ENCODE measurements at places on chromosomes 1 and 21.

- no peak for DNase-seq
Measured at GRCh38 chr1:52595061-52595460, 7.1 kb upstream of the GPX7 start.

DNA sequence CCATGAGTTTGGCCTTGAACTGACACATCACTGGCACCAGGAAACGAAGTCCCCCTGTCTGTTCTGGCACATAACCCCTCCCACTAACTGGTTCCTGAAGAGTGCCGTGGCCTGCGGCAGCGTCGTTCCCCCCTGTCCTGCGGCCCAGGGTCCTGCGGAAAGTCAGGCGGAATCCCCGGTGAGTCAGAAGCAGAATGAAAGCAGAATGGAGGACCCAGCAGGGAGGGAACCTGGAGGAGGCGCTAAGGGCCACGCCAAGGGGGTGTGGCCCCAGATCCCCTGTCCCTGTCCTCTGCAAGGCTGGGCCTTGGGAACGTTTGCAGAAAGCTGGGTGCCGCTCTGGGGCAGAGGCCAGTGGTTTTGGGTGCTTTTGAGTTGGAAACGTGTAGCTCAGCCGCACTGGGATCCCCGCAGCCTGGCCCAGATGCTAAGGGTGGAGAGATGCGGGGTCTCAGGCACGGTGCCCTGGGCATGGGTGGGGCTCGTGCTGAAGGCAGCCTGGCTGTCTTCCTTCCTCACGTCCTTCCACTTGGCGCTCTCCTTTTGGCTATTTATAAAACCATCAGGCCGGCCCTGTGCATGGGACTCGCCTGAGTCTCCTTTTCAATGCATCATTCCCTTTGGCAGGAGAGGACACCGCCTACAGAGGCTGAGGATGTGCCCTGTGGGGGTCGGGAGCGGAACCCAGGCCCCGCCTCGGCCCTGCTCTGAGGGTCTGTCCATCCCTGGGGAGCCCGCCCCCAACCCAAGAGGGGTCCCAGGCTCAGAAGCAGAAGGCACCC is 36.2 kb downstream of the TP73 start:
- no peak for DNase-seq

DNA sequence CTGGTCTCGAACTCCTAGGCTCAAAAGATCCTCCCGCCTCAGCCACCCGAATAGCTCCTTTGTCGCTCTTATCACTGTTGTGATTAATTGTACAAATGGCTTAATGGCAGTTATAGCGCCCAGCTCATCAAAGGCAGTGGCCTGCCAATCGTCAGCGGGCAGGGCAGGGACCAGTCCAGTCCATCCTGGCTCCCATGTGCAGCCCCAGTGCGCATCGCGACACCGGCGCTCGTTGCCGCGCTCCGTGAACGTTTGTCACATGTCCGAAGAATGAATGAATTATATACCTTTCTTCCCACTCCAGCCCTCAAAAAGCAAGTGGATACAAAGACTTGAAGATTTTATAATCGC is 18.4 kb downstream of the MTX1 start:
- no peak for DNase-seq

DNA sequence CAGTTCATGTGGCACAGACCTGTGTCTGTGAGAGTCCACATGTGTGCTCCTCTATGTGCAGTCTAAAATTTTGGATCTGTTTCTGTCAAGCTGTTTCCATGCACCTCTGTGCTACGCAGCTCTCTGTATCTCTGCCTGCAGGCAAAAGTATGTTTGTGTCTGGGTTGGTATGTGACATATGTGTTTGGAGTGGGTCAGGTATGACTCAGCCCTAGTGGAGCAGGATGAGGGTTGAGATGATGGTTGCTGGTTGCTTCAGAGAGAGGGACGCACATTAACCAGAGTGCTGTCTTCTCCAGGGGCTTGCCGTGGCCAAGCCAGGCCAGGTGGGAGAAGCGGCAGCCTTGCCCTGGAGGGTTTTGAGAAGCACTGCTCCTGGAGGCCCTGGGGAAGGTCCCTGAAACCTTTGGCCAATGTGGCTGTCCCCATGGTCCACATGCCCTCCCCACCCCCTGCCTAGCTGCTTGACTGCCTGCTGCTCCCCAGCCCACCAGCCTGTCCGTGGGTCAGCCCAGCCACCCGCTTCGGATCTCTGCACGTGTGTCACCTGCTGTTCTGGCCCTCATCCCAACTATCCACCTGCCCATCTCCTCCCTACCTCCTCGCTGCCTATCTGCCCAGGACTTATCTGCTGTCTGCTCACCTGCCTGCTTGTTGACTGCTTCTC is 4.1 kb upstream of the EVA1B start:
- DNase-seq, result no peak

DNA sequence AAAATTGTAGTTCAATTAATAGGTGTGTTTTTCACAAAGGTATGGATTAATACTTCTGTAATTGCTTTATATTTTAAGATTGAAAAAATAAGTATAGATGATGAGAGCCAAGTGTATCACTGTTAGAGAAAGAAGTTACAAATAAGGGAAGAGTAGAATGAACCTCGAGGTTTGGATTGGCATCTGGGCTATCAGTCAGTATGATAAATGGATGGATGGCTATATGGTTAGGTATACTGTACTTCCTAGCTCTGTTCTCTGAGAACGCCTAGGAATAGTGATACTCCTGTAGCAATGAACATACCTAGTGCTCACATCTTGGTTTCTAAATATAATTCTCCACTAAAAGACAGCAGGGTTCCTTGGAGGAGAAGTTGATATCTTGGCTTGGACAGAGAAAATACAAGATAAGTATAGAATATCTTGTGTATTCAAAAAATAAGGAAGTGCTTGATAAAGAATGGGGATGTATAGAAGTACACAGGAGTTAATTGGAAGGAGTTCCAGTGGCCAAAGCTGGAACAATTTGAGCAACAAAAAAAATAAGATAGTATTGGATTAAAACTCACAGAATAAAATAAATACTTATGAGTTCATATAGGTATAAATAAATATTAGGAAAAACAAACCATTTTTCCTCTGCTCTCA is 12.4 kb downstream of the IPO9 start:
- no peak for DNase-seq

DNA sequence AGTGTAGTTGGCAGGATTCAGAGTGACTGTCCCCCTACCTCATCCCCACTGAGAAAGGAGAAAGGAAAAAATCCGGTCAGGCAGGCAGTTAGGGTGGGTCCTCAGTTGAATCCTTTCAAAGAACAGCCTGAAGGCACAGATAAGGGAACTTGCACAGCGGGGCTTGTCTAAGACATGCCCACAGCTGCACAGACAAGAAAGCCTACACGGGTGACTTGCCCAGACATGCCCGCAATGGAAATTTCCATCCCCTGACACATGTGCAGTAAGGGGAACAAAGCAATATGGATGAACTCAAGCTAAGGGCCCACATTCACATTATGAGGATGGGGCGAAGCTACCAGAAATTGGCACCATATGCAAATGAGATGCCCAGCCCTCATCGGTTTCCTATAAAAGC is 82.5 kb downstream of the DESI2 start:
- DNase-seq, result no peak

- no peak for DNase-seq
Measured at GRCh38 chr1:231419147-231419546, 2.9 kb downstream of the EGLN1 start.

DNA sequence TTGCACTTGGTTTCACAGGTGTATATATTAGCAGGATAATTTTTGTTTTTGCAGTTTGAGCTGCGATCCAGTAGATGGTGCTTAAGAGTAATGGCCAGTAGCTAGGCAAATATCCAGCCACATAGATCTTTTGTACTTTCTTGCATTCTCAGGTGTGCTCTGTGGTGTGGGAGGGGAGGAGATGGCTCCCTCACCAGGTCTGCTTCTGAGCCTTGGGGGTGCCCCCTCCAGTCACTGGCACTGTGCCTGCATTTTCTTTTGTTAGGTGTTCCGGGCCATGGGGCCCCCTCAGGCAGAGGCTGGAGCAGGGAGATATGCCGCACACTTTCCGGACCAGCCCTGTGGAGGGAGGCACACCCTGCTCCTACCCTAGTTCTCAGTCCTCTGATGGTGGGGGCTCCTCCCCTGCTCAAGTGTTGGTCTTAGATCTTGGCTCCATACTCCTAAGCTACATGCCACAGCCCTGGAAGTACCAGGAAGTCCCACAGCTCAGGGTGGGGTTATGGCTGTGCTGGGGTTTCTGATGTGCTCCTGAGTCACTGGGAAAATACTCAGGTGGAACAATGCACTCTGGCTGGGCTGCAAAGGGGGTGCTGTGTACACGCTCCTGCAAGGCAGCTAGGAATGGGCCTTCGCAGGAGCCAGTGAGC is 197.6 kb upstream of the DMRTA2 start:
- no peak for DNase-seq

DNA sequence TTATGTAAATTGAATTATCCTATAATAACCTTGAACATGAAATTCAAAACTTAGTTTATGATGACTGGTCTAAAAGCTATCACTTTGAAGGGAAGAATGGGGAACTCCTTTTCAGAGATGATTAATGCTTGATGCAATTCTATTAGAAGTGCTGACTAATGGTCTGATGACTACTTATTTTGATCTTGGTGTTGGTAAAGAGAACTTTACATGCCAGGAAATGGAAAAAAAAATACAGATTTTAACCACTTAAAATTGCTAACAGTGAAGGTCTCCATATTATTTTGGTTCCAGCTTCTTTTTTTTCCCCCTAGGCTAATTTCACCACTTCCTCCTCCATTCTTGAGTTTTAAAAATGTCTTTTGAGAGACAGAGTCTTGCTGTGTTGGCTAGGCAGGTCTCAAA is 22.9 kb downstream of the S1PR1 start:
- peak; percentile 45 for DNase-seq

DNA sequence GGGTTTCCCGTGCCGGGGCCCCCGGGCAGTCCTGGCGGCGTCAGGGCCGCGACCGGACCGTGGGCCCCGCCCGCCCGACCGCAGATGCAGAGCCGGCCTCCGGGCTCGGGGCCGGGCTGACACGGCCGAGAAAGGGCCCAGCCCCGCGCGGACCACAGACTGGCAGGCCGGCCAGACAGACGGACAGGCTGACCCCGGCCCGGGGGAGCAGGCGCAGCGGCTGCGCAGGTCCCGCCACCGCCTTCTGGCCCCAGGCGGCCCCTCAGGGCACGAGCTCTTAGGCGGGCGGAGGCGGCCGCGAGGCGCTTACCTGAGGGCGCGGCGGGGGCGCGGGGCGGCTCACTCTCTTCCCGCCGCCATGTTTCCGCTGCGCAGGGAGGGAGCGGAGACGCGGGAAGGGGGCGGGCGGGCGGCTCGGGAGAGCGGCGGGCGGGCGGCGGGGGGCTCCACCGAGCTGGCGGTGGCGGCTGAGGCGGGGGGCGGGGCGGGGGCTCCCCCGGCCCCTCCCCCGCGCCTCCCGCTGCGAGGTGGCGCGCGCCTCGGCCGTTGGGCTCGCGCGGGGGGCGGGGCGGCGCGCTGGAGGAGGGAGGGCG is at the start of gene SCMH1:
TSS of gene SCMH1 (minus strand) at position 558 of the 593 bp plus-strand sequence. CDS start 56,173 bp downstream, outside the sequence.
- no peak for DNase-seq

GRCh38 chr1:30335997-30336390 is 387.4 kb downstream of the MATN1 start:
- no peak for DNase-seq

DNA sequence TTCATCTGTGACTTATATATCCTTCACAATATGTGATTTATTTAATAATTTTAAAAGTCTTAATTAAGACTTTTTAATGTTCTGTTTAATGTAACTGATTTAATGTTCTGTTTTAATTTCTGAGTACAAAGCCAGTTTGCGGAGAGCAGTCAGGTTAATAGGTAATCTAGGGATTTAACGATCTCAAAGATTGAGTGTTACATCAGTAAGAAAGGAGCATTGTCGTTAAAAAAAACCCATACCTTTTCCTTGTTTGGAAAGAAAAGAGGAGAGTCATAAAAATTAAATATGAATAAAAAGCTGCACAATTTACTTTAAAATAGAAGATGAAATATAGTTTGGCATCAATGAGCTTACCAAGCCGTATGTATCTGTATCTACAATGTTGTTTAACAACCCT is 621.4 kb downstream of the KIF26B start:
- DNase-seq, result no peak

GRCh38 chr1:81559662-81560350 is 240.9 kb upstream of the ADGRL2 start:
- DNase-seq, result no peak

- no peak for DNase-seq
Measured at GRCh38 chr21:42833859-42834725, 45.2 kb downstream of the WDR4 start.

DNA sequence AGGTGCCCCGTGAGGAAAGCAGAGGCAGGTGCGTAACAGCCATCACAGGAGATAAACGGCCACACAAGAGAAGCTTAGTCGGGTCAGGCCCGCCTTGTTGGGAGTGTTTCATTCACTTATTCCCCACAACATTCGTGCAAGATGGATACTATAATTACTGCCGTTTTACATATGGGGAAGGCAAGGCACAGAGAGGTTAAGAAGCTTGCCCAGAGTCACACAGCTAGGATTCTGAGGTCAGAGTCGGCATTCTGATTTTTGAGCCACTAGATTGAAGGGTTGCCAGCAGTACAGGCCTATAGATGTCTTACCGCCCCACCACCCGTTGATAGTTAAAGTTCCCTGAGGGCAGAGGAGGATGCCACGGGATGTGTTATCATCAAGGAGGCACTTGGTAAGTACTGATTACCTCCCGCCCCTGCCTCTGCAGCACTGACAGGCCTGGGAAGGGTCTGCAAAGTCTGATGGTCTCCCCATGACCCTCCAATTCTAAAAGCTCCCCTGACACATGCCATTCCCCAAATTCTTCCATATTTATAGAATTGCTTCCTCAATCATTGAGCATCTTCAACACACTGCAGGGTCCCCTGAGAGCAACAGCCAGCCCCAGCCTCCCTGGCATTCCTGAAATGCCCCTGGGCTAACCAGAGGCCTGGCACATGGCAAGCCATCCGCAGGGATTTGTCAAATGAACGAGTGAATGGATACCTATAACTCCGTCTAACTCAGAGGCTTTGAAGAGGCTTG is 74.7 kb upstream of the CLDN14 start:
- no peak for DNase-seq

DNA sequence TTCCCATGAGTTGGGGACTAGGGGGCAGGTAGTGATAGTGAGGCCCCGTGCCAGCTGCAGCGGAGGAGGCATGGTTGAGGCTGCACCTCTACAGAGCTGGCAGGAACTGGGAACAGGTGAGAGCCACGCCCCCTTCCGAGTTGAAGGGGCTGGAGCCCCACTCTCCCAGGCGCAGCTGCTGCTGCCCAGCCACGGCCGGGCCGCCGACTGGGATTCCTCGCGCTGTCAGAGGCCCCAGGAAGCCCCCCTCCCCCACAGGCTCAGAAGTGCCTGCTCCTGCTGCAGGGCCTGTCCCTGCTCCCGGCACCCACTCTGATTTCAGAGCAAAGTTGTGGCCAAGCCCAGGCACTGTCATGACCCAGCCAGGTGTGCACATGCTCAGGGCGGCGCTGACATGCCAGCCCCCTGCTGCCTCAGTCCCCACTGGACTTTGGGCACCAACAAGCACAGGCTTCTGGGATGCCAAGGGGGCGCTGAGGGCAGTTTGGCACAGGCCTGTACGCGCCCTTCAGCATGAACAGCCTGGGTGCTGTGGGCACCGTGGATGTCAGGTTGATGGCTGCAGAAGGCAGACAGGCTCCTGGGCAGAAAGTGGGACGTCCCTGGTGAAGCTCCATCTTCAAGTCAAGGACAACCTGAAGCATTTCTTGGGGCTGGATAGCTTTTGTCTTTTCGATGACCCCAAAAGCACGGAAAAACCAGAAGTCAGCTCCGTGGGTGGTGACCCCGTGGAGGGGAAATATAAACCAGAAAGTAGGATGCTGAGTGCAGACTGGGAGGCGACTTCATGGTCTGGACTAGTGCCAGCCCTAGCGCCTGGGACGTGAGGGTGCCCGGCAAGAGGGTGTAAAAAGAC is 121.5 kb downstream of the SIM2 start:
- no peak for DNase-seq

GRCh38 chr1:61224609-61225008 is 142.2 kb downstream of the NFIA start:
- DNase-seq, result no peak

Measured in GM04503 (cell line).